ENCODE measurements at places on chromosomes 2 and 18.

- no peak for DNase-seq
Observed at GRCh38 chr2:35199298-35199697, 1156.3 kb upstream of the CRIM1 start.

DNA sequence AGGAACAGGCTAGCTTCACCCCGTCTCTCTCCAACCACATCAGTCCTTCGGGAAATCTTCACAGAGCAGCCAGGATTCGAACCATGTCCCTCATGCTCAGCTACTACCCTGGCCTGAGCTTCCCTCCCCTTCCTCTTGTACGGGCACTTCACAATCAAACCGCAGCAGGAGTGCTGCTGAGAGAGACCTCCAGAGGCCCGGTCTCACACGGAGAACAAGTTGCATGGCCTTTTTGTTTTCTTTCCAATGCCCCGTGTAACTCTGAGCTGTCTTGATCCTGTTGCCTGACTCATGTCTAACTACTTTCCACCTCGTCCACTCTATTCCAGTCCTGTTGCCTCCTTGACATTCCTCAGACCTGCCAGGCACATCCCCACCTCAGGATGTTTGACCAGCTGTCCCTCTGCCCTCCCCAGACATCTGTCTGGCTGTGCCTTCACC lies 25.4 kb downstream of the FBLN7 start:
- DNase-seq: no peak

- no peak for DNase-seq
Observed at GRCh38 chr2:7023542-7023941, 106.3 kb downstream of the RNF144A start.

- no peak for DNase-seq
Observed at GRCh38 chr2:227373389-227373788, 5.7 kb downstream of the TM4SF20 start.

- DNase-seq: no peak
Observed at GRCh38 chr2:104836841-104837240, 17.1 kb upstream of the POU3F3 start.

GRCh38 chr2:90645-91312 lies 44.5 kb upstream of the FAM110C start:
- DNase-seq: no peak

Data from 8988T (cell line).